ENCODE measurements at places on chromosomes 5 and 9. TPM values are rescaled to one million over a fixed set of nuclear protein-coding genes. Genes with fewer than 3 reads are reported as not detected.
A peak's percentile ranks its signal among the peaks of the same experiment; 100 is the strongest.

GRCh38 chr9:6152788-6153187, 62.8 kb upstream of the IL33 start:
- DNase-seq, result no peak

- no peak for DNase-seq
These were observed 107.6 kb upstream of the COL5A1 start for GRCh38 chr9:134533850-134534588.

DNA sequence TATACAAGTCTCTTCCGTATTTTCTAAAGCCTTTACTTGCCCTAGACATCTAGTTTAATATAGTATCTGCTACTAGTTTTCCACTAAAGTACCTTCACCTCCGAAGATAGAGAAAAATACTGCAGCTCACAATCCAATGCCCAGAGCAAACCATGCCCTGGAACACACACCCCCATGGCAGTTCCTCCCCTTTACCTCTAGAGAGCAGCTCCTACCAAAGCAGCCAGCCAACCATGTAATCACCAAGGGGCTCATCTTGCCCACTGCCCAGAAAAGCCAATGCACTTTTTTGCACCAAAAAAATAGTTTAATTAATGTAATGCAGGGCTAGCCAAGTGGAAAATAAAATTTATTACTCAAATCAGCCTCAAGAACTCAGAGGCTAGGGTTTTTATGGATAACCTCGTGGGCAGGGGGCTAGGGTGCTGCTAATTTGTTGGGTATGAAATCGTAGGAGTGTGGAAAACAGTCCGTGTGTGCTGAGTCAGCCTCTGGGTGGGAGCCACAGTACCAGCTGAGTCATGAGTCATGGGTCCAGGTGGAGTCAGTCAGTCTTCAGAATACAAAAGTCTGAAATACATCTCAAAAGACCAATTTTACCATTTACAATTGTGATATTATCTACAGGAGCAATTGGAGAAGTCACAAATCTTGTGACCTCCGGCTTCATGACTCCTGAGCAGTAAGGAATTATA, 120.1 kb upstream of the ACO1 start:
- DNase-seq, result peak; percentile 58

The PCDHGB1 gene
- total RNA-seq, result 1.8 TPM

DNA sequence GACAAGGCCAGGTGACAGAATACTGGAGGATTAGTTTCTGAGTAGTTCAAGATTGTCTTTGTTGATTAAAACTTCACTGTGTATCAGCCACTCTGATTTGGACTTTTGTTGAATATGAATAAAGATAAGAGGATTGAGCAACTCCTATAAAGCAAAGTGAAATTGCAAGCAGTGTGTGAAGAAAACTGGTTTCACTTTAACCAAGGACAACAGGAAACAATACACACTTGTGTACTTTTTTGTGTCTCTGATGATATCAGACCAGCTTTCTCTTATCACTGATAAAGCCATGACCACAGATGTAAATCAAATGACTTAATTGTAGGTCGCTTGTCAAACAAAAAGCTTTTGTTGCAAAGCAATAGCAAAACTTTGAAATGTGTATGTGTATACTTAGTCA, 268.6 kb downstream of the FER start:
- DNase-seq, result no peak

DNA sequence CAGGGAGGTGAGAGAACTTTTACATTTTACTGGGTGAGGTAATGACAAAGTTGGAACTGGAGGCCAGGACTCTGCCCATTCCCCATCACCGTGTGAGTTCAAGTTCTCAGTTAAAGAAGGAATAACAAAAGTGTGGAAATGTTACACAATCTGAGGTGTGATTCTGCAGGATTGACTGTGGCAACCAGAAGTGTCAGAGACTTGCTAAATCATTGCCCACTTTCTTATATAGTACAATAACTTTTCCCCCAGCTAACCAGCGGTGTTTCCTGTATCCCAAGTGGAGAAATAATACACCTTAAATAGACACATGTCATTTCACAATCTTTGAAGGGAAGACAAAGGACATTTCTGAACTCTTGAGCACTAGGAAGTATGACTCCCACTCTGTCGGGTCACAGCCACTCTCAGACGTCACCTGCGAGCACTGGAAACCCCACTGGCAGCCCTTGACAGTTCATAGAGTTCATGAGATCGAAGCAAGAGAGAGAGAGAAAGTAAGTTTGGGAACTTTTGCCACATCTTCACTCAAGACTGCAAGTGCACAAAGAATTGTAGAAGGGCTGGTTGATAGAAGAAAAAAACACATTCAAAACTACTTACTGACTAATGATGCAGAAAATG, 28.4 kb downstream of the PAX5 start:
- DNase-seq, result no peak

DNA sequence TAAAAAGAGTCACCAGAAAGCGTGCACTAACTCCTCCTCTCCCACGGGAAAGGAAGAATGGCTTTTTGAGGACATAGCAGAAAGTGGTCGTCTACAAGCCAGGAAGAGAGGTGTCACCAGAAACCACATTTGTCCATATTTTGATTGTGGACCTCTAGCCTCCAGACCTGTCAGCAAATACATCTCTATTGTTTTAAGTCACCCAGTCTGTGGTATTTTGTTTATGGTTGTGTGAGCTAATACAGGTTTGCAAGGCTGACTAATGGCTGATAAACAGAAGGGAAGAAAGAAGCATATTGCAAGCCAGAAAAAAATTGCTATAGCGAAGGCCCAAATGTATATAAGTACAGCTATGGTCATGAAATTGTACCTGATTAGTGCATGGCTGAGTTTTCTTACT, 21.4 kb downstream of the WDR70 start:
- DNase-seq, result no peak

The IFNA13 gene
- total RNA-seq, result not detected

GRCh38 chr9:113417370-113417769, 6.8 kb downstream of the C9orf43 start:
- no peak for DNase-seq

The IFNA2 gene
- total RNA-seq, result not detected

DNA sequence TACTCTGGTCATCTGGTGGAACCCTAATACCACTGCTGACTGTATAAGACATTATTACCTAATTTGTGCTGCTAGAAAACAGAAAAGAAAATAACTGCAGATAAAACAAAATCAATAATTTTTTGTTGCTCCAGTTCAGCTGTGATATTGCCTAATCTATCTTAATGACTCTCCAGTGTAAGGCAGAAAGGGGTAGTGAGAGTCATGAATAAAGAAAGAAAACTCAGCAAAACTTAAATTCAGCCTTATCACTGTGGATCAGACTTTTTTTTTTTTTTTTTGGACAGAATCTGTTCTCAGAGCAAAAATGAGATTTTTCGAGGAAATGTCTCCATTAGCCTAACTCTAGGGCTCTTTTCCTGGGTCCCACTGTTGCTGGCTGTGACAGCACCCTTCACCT, 1.1 kb upstream of the DOCK2 start:
- DNase-seq, result no peak

DNA sequence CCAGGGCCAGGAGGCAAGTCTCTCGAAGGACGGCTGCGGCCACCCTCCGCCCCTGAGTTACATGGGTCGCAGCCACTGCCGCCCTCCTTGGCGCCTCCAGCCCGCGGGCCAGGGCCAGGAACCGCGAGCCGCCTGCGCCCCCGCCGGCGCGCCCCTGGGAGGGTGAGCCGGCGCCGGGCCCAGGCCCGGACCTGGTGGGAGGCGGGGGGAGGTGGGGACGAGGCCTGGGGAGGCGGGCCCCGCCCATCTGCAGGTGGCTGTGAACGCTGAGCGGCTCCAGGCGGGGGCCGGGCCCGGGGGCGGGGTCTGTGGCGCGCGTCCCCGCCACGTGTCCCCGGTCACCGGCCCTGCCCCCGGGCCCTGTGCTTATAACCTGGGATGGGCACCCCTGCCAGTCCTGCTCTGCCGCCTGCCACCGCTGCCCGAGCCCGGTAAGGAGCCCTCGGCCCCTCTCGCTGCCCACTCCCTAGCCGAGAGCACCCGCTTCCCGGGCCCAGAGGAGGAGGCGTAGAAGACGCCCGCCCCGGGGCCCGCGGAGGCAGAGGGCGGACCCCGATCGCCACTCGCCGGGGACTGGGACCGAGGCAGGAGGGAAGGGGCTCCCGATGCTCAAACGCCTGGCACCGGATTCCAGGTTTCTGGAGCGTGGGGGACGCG, at the start of gene ASS1:
TSS of gene ASS1 (plus strand) at position 397 of the 657 bp plus-strand sequence. CDS start 7,268 bp downstream, outside the sequence.
- DNase-seq, result peak; percentile 81

The IL17B gene
- 9.0 TPM for total RNA-seq

DNA sequence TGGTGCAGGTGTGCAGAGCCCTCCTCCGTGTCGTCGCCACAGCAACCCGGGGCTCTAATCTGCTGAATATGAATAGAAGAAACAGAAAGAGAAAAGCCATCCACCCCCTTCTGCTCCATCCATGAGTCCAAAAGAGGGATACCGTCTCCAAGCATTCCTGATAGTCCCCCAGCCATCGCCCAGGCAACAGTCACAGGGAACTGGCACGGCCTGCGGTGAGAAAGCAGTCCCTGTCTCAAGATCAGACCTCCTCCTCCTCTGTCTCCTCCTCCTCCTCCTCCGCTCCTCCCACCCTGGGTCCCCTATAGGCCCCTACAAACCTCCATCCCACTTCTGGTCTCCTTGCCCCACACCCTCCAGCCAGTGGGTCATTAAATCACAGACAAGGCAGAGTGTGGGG, 308.1 kb upstream of the MPDZ start:
- no peak for DNase-seq

DNA sequence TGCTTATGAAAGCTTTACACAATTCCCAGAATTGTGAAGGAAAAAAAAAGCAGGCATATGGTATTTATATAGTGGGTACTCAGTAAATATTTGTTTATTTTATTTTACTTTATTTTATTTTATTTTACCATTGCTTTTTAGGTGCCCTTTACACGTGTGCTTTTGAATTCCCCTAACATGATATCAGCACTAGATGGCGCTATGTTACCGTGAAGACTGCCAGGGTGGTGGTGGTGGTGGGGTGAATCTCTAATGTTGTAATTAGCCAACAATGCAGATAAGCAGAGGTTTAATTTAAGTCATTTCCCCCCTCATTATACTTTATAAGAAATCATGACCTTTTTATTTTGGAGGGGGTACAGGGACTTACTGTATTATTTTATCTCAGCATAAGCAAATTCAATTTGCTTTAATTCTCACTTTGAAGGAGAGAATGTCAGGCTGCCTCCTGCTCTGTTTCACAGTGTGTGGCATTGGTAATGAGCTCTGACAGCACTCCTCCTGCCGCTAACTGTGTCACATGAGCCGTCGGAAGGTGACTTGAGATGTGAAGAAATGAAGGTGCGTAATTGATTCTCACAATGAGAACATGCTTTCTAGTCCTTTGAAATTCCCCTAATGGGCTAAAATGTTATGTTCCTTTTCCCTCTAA, 165.6 kb downstream of the YTHDC2 start:
- peak; percentile 75 for DNase-seq

DNA sequence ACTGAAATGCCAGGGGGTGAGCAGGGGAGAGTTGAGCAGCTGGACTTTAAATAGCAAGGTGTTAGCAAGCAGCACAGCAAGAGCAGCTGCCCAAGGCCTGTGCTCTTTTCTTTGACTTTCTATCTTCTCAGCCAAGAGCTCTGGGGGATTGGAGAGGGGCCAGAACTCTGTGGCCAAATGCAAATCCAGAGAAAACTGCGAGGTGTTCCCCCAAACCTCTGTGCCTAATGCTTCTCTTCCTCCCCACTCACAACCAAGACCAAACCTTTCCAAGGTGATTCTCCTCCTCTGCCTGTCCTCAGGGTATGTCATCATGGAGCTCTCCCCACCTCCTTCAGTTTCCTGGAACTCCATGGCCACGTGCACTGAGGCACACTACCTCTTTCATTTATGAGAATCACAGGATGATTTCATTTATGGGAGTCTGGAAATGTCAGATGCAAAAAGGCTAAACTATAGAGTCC, 118.7 kb upstream of the WWC1 start:
- DNase-seq, result no peak

GRCh38 chr9:76534026-76534425, 75.0 kb downstream of the GCNT1 start:
- peak; percentile 17 for DNase-seq

- peak; percentile 74 for DNase-seq
These were observed at the start of gene OLFM1 for GRCh38 chr9:135087489-135087792. TSS of gene OLFM1 (plus strand) at chr9:135087668. CDS start at chr9:135087990, 322 bp downstream.

DNA sequence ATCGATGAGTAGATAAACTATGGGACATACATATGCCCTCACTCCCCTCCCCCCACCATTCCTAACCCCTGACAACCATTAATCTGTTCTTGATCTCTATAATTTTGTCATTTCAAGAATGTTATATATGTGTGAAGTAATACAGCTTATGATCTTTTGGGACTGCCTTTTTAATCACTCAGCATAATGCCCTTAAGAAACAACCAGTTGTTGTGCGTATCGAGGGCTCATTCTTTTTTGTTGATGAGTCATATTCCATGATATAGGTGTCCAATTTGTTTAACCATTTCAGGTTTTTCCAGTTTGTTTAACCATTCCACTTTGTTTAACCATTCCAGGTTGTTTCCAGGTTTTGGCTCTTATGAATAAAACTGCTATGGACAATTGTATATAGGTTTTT, 75.6 kb downstream of the ARHGEF28 start:
- no peak for DNase-seq

DNA sequence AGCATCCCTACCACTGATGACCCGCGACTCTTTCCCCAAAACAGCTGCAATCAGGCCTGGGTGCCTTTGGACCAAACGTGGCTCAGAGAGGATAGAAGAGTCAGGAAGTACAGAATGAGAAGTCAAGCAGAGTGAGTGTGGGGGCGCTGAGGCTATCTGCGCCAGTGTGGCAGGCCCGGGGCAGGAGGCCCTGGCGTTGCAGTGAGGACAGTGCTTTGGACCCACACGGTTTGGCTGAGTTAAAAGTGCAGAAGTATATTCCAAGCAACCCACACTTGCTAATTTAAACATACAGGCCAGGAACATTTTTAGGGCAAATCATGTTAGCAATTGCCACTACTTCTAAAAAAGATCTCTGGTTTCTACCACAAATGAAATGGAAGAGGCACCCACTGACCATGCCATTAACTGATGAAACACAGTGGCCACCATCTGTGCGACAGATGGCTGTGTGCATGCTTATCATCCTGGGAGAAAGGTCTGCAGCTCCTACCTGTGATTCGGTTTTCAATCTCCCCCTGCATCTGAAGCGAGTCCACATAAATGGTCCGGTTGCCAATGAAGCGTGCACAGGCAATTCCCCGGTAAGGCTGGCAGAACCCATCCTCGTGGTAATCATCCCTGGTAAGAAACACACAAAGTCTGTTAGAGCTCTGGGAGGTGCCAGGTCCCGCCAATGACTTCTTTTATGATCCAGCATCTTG, 213.0 kb downstream of the ROR2 start:
- no peak for DNase-seq

- peak; percentile 10 for DNase-seq
These were observed 80.1 kb downstream of the ALDH1A1 start for GRCh38 chr9:72872718-72873117.

Data from cardiac muscle cell (in vitro differentiated cells and primary cell).